Stimulated activated CD8-positive, alpha-beta memory T cell treated with anti-CD3 and anti-CD28 coated beads, Interleukin-15, amount 100 ng/mL, for 24 hours (primary cell): ENCODE measurements at places on chromosomes 5 and 9.

GRCh38 chr9:12878351-12878978 lies 103.6 kb downstream of the LURAP1L start:
- DNase-seq: no peak

DNA sequence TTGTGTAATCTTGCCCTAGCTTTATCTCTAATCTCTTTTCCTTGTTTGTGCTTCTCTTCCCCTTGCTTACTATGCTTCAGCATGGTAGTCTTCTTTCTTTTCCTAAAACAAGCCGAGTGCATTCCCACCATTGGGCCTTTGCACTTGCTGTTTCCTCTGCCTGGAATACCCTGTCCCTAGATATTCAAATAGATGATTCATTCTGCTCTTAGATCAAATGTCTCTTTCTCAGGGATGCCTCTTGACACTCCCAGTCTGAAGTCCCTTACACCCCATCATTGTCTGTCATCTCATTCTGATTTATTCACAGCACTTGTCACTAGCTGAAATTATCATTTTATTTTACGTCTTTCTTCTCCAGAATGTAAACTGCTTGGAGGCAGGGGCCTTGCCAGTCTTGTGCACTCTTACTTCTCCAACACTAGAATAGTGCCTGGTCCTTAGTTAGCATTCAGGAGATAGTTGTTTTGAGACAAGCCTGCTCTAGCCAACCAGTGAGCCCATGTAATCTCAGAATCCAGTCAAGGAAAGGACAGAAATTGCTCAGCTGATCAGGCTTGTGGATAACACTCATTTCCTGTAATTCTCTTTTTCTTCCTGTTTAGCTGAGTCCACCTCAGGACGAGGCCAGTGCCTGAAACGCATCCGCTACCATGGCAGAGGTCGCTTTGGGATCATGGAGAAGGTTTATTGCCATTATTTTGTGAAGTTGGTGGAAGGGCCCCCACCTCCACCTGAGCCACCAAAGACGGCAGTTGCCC lies 25.4 kb downstream of the MRPL22 start:
- DNase-seq: no peak

DNA sequence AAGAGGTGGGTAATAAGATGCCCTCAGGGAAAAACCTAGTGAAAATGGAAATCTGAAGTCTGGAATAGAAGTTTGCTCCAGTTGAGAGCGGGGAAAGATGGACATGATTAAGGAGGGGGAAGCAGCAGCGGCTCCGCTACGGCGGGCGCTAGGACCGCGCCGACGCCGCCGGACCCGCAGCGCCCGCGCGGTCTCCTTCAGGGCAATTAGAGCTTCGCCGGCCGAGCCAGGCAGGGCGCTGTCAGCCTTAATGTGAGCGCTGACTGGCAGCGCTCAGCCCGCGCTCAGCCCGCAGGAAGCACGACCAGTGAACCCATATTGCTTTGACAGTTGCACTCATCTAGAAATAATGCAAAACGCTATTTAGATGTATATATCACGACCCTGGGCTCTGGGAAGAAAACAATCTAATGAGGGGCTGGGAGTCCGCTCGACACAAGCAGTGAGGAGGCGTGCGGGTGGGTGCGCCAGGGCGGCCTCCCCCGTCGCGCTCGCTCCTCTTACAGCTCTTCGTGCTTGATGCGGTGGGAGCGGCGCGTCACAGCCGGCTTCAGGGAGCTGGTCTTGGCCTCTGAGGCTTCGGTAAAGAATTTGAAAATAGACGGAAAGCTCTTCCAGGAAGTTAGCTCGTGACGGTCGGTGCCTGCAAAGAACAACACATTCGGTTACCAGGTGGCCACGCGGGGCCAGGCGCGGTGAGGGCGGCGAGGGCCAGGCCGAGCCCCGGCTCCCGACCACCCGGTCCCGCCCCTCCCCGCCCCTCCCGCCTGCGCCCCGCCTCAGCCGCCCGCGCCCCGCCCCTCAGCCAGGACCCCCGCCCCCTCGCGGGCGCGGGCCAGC lies 37.7 kb downstream of the NR2F1 start:
- DNase-seq: no peak

DNA sequence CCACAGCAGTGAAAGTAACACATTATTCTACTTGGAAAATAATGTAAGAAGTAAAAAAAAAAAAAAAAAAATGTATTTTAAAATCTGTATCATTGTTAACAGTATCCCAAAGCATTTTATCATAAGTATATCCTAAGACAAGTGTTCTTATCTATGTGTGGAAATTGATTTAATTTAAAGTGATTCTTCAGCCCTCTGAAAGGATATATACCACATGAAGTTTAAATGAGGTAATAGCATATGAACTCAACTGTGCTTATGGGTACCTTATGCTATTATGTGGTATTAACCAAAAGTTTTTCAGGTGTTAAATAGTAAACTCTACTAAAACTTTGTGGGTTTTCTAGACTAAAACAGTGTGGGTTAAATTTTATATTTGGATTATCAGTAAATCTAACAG lies 2.8 kb upstream of the SECISBP2 start:
- no peak for DNase-seq

GRCh38 chr5:151296478-151296830 lies 7.1 kb downstream of the SLC36A3 start:
- DNase-seq: no peak
